ENCODE measurements at places on chromosomes 7 and 10.

- DNase-seq, result no peak
Measured at GRCh38 chr10:54796881-54797280, 4.2 kb downstream of the PCDH15 start.

GRCh38 chr10:61321041-61321857, 131.9 kb downstream of the TMEM26 start:
- DNase-seq, result no peak

DNA sequence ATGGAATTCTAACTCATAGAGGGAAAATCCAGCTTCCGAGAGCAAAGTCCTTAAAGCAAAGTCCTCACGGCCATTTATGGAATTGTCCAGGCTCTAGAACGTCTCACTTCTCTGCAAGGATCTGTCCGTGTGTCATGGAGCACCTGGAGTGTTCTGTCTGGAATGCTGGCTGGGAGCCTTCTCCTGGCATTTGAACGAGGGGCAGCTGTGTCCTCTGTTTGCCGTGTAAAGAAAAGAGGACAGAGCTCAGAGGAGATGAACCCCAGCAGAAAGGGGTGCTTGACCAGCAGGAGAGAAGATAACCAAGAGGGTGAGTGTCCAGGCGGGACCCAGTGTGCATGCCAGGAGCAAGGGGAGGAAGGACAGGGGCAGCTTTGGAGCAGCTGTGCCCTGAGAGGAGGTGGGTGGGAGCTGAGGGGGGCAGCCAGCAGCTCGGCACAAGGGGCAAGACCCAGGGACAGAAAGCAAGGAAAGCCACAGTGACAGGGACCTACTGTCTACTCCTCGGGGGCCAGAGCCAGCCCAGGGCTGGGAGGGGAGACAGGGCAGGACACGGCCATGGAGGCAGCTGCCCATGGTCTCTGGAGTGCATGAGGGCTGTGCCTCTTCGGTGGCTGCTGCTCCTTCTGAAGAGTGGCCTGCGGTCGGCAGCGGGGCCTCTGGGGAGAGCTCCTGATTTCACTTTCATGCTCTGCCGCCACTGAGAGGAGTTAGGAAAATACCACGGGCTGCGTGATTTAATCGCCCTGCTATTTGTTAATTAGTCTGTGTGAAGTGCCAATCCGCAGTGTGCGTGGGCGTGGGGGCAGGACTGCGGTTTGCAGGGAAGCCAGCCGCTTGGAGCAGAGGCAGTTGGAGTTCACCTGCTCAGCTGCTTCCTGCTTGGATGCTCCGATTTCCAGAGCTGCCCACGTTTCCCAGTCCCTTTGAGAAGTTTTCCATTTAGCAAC, 149.3 kb upstream of the SHH start:
- no peak for DNase-seq

GRCh38 chr7:92691578-92691977, 101.4 kb upstream of the FAM133B start:
- DNase-seq, result no peak

- DNase-seq, result no peak
Measured at GRCh38 chr7:37718585-37718984, 35.0 kb downstream of the GPR141 start.

DNA sequence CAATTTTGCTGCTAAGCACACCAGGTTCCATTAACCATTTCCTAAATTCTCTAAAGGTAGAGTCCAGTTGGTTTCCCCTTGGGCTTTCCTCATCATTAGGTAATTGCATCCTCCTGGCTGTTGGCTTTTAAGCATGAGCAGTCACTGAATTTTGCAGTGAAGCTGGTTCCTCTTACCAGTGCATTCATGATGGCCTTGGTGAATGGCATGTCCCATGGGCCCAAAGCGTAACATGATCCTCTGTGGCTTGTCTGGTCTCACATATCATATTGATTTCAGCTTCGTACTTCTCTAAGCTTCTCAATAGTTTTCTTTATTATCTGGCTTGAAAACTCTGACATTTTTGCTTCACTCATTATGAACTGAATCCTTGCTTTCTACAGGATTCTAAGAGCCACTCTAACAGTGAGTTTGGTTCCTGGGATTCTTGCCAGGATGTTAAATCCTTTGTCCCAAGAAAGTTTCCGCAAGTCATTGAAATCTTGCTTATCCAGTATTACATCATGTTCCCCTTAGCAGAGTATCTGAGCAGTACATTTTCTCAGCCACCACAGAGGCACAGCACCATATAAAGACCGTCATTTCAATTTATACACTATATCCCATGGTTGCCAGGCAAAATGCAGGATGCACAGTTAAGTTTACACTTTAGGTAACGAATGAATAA, 134.2 kb downstream of the PTN start:
- no peak for DNase-seq

GRCh38 chr10:71076473-71077142, 135.8 kb upstream of the UNC5B start:
- DNase-seq, result no peak

DNA sequence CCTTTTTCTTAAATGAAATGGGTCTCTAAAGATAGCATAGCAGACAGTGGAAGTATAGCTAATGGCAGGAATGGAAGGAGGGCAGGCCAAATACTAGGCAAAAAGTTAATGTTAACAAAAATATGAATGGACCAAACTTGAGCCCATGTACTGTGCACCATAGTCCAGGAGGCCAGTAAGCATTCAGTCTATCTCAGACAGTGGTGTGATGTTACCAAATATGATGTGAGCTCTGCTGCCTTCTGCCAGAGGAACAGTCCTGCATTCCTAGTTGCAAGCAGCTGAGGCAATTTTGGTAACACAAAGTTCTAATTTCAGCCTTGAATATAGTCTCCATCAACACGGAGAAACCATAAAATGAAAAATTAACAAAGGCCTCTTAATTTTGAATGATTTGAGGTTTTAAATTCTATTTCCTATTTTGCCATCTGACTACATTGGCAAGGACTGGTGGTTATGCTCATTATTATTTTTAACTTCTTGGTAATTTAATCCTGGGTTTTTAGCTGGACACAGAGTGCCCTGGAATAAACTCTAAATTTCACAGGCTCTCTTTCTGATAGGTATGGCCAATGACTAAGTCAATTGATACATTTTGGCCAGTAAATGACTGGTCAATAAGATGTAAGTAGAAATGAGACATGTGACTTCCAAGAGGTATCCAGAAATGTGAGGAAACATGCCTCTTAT, 317.0 kb upstream of the MYO3A start:
- DNase-seq, result no peak

- no peak for DNase-seq
Measured at GRCh38 chr10:26759008-26759407, 61.5 kb downstream of the PDSS1 start.

- no peak for DNase-seq
Measured at GRCh38 chr10:71334221-71334791, 15.2 kb downstream of the SLC29A3 start.

DNA sequence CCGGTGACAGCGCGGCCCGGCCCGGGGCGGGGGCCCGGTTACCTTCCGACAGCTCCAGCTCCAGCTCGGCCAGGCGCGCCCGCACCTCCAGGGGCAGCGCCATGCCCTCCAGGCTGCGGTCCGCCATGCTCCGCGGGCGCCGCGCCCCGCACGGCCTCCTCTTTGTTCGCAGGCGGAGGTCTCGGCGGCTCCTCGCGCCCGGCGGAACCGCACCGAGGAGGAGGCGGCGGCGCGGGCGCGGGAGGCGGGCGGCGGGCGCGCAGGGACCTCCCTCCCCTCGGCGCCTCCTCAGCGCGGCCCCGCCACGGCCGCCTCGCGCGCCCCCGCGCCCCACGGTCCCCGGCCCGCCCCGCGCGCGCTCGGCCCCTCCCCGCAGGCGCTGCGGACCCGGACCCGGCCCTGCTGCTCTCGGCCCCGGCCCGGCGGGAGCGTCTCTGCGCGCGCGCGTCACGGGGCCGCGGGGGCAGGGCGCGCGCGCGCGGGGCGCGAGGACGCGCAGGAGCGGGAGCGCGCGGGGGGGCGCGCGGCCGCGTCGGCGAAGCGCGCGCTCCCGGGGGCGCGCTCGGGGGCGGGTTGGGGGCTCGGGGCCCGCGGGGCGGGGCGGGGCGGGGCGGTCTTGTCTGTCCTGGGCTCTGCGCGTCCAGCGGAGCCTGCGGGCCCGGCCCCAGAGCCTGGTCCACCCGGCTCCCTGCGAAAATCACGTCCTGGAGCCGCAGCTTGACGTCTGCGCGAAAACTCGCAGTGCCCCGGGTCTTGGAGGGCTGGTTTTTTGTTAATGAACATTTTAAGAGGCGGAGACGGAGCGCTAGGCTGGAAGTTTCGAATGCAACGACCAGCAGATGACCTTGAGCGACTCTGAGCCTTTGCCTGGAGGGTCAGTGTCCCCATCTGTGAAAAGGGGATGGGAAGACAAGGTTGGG, at the start of gene DIP2C:
TSS of gene DIP2C (minus strand) at position 217 of the 920 bp plus-strand sequence. CDS start at position 127, 90 bp downstream.
- no peak for DNase-seq

DNA sequence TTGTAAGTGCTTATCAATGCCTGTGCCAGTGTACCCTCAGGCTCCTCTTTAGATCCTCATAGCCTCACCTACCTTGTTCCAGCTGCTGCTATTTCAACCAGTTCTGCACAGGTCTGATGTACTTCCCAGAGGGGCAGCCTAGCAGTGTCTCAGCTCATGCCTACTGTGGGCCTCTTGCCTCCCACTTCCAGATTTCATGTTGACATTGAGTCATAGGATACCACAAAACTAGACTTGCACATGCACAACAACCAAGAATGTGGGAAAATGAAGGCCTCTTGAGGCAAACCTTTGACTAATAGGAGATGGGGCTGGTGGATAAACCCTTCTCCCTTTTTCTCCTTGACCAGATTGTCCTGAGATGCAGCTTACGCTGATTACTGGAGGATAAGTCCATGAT, 31.0 kb downstream of the PON3 start:
- no peak for DNase-seq

- no peak for DNase-seq
Measured at GRCh38 chr10:103231047-103231551, 14.6 kb upstream of the RPEL1 start.

GRCh38 chr7:7964691-7965090, 3.9 kb upstream of the GLCCI1 start:
- DNase-seq, result no peak

- no peak for DNase-seq
Measured at GRCh38 chr7:117468174-117468573, 11.7 kb upstream of the CFTR start.

GRCh38 chr10:107425931-107426553, 261.5 kb upstream of the SORCS1 start:
- DNase-seq, result no peak

DNA sequence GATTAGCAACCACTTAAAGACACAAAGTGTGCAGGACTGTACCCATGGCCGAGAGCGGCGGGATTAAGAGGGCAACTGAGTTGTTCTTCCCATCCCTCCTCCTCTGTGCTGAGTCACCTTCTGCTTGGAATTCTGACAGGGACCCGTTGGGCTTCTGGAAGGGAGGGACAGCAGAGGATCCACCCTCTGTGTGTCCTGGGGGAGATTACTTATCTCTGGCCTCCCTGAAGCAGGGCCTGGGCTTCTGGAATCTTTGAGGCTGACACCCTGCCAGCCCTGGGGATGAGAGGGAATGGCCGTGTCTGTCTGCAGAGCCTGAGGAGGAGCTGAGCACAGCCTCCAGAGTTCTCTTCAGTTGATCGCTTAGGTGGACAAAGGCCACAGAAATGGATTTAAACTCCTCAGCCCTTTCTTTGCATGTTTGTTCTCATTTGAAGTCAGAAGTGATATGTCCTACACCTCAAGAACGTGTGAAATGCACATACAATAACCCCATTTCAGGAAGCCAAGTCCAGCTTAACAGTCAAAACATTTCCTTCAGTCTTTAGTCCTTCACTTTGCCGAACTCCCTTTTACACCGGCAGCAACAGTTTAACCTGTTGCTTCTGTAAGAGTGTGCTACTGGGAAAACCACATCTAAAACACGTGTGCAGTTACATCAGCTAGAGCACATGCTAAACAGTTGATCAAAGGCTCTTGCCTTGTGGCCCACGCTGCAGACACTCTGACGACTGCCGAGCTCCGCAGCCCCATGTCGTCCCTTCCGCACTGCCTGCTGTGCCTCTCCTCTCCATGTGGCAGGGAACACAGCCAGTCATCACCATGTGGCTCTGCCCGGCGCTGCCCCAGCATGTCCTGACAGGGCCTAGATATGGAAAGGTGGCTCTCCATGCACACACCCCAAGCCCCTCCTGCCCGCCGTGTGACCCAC, 55.7 kb downstream of the IKZF1 start:
- peak; percentile 78 for DNase-seq

DNA sequence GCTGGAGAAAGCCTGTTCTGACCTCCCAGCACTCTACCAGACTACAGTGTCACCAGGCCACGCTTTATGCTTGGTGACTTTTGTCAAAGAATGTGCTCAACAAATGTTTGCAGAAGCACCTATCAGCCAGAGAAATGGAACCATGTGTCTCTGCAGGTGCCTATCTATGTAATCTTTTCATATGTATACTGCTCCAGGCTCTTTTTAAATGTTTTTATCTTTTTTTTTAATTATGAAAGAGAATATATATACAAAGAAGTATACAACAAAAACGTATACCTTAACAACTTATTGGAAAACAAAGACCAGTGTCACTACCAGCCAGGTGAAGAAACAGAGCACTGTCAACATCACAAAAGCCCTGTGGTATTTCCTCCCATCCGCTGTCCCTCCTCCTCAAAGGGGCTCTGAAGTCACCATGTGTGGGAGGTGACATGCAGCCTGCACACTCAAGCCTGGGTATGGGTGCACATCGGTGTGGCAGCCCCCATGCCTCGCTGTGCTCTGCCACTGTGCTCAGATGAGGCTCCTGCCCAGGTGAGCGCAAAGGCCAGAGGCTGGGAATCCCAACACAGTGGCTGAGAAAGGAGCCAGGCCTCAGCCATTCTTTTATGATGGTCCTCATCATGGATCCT, 120.6 kb downstream of the CLEC2L start:
- DNase-seq, result no peak

- DNase-seq, result no peak
Measured at GRCh38 chr7:120799813-120800475, 58.0 kb downstream of the TSPAN12 start.

- DNase-seq, result no peak
Measured at GRCh38 chr10:68301790-68302502, 29.9 kb upstream of the HNRNPH3 start.

DNA sequence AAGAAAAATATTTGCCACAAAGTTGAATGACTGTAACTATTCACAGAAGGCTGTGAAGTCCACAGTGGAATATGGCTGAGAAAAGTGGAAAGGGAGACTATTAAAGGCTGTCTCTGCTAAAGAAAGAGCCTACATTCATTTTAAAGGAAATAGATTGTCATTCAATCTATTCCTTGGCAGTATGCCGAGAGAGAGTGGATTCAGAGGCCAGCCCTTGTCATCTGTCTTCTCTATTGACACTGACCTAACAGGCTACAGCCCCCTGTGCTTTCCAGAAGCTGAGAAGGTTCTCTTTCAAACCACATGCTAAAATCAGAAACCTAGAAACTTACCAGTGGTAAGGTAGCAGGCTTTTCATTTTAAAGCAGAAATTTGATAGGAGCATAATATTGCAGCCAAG, 12.1 kb downstream of the ODAD2 start:
- DNase-seq, result no peak

GRCh38 chr7:25597946-25598345, 369.7 kb upstream of the NPVF start:
- no peak for DNase-seq

DNA sequence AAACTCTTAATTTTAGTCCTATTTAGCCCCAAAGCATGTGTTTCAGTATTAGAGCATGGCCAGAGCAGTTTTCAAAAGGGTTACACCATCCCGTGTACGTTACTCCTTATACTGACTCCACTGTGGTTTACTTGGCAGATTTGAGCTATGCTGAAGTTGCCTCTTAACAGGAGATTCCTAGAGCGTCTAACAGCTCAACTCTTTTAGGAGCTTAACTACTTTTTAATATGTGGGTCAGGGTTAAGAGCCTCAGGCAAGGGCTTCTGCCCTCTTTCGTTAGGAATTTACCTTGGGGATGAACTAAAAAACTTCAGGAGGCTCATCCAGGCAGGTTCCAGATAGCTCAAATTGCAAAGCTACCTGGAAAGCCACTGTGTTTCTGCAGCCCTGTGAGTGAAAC, 674.8 kb upstream of the C7orf33 start:
- no peak for DNase-seq

All from stimulated activated effector memory CD8-positive, alpha-beta T cell treated with anti-CD3 and anti-CD28 coated beads, Interleukin-12 subunit alpha, Interleukin-12 subunit beta, amount 100 ng/mL, for 72 hours (primary cell).